ENCODE measurements at places on chromosomes 1 and 21.
A peak's percentile ranks its signal among the peaks of the same experiment; 100 is the strongest.

GRCh38 chr1:165645654-165646366, 14.8 kb downstream of the MGST3 start:
- DNase-seq: peak; percentile 32

DNA sequence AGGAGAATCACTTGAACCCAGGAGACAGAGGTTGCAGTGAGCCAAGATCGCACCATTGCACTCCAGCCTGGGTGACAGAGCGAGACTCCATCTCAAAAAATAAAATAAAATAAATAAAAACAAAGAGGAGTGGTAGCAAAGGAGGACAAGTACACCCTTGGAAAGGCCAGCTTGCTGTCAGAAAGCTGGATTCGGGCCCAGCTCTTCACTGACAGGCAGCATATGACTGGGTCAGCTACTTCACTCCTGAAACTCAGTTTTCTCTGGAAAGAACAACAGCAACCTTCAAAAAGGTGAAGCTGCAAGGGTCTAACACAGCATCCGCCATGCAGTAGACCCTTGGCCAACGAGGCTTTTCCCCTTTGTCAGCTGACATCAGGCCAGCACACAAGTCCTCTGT, 156.0 kb upstream of the TIAM1 start:
- no peak for DNase-seq

DNA sequence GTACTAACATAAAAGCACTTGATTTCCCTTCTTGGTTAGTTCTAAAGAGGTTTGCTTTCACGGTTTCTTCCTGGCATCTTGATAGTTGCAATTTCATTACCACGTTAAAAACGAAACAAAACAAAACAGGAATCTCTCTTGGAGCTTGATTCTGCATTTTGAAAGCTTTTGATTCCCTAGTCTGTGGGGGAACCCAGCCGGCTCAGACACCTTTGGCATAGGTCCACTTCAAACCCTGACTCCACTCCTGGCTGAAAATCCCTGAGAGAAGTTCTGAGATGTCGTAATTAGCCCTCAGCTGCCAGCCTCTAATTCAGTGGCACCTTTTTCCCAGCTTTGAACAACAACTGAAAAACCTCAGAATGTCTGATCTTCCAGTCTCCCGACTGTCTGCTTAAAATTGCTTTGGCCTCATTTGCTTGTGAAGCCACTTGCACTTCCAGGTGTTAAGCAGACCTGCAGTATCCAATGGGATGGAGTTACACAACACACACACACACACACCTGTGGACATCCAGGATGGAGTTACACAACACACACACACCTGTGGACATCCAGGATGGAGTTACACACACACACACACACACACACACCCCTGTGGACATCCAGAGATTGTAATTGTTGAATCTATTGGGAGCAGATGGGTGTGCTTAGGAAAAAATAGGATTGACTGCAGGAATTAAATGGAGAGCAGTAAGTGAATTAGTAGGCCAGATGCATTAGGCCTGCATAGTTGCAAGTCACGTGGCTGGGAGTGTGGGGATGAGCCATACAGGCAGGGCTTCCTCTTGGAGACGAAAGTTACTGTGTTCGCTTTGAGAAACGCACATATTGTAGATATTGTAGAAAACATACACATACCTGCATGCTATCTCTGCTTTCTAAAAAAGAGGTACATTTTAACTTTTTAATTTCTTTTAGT, 285.6 kb upstream of the FMN2 start:
- no peak for DNase-seq

DNA sequence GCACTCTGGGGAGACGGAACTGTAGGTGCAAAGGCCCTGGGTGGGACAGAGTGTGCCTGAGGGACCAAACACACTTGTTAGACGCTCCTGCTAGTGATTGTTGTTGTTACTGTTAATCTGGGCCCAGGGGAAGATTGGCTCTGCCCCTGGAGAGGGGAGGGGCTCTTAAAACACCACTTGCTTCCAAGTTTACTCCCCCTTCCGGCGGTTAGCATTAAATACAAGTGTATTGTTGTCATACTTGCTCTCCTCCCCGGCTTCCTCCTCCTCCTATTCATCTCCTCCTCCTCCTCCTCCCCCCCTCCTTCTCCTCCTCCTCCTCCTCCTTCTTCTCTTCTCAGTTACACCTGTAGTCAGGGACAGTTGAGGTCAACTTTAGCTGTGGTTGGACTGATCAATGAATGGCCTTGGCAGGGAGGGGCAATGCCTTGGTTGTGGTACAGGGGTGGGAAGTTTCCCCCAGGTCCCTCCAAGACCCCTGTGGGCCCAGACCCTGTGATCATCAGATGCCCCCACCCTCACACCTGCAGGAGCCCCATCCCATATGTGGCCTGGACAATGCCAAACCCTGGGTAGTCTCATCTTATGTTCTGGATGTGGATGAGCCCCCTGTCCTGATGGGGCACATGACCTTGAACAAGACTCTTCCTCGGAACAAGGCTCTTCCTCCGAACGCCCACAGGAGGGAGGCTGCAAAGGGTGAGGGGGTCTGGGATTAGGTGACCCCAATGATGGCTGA, 217.3 kb downstream of the PTPRU start:
- DNase-seq: no peak

GRCh38 chr1:173201969-173202368, 5.2 kb downstream of the TNFSF4 start:
- DNase-seq: no peak

DNA sequence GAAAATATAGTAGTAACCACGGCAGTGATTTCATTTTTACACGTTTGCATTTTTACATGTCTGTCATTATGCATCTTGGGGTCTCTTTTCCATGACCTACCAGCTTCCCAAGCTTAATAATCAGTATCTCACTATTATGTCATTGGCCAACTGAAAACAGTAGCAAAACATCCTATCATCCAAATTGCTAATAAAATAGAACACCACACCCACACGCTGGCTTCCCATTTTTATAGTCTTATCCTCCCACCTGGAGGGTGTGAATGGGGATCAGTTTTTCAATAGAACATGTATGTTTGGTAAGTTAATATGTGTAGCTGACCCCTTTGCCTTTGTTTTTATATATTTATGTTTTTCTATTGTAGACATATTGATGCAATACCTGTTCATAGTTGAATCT, 11.8 kb downstream of the TFF3 start:
- no peak for DNase-seq

DNA sequence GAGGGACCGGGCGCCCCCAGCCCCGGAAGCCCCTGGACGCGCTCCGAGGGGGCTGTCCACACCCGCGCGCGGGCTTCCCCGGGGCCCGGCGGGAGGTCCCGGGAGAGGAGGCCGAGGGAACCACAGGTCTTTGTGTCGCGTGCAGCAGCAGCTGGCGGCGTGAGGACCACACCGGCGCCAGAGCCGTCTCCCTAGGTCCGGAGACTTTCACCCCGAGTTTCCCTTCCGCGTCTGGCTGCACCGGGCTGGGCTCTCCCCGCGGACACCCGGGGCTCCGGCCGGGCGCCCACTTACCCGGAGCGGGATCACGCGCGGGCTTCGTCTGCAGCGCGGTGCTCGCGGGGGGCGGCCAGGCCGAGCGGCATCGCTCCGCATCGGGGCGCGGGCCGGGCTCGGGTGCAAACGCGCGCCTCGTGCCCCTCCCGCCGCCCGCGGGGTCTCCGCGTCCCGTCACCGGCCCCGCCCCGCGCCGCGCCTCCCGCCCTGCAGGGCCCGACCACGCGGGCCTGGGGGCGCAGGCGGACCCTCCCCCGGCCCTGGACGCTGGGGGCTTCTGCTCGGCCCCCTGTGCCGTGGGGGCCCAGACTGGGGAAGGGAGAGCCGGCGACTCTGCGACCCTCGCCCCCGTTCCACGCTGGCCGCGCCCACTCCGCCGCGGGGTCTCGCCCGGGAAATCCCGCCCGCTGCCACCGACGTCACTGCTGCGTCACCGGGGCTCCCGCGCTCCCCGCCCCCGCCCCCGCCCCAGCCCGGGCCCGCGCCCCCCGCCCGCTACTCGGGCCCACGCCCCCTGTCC, at the start of gene GNG4:
TSS of gene GNG4 (minus strand) at position 417 of the 796 bp plus-strand sequence. CDS start 65,946 bp downstream, outside the sequence.
- no peak for DNase-seq

- DNase-seq: no peak
These were observed 250.2 kb downstream of the NPHP4 start for GRCh38 chr1:5742032-5742431.

DNA sequence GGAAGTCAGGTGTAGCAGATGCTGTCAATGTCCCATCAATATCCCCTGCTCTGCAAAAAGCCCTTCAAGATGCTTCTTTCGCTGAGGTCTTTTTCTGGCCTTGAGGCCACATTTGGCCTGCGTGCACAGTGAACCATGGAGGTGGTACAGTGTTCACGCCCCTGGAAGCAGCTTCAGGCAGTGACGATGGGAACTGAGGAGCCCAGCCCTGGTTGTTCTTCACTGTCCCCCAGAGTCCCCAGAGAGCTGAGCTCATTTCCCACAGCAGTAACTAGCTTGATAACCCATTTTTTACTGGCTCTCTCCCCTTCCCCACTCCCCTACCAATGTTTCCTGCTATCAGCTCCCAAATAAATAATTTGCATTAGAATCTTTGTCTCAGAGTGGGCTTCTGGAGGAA, 76.5 kb downstream of the OLIG1 start:
- no peak for DNase-seq

- no peak for DNase-seq
These were observed 19.1 kb downstream of the AJAP1 start for GRCh38 chr1:4673494-4673893.

DNA sequence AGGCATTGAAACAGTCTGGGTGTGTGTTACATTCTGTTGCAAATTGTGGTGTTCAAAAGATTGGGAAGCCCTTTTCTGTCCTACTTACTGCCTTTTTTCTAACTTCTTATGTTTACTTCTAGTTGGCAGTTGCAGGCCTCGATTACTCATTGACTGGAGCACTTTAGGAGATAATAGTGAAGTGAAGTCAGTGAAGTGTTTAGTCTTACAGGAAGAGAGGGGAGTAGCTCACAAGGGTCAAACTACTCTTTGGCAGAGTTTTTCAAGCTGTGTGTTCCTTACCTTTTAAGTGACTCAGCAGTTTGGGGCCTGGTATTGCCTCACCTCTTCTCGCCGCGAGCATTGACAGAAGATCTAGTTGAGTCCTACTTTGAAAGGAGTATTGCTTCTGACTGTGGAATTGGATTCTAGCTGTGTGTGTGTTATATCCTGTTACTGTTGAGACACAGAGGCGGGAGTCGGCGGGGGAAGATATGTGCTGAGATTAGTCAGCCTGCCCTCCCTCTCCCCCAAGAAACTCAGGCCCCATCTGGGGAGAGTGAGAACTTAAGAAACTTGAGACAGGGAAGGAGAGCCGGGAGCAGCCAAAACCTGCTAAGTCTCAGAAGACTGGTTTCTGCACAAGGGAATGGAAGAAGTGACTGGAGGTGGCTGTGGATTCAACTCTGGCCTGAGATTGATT, 19.3 kb downstream of the AHCYL1 start:
- DNase-seq: peak; percentile 81

DNA sequence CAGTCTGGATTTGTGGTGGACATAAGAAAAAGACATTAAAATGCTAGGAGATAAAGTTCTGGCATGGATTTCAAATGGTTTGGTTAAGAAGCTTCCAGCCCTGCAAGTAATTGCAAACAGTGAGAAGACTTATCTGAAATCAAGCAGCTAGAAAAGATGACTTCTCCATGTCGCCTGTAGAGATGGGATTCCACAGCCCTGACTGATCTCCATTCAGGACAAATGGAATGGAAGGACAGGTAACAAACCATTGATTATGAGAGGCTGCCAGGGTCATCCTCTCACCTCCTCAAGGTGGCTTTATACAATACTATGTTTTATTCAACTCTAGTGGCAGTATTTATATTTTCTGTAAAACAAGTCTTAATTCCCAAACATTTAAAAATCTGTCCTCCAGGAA, 237.9 kb downstream of the HLX start:
- DNase-seq: no peak

- DNase-seq: no peak
These were observed 17.8 kb downstream of the TMEM51 start for GRCh38 chr1:15171271-15171908.

DNA sequence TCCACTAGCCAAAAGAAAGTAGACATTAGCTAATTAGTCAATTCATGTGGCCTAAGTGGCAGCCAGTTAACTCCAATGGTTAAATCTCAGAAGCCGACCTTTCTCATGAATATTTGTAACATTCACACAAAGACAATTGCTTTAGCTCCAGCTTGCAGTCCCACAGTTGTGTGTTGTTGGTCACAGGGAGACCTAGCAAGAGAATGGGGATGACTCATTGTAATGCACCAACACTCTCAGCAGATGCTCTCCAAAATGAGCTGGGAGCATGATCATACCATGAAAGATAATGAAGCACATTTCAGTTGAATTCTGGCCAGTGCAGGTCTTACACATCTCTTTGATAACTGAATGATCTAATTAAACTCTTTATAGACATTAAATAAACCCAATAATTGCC, 160.4 kb downstream of the HLX start:
- DNase-seq: no peak

DNA sequence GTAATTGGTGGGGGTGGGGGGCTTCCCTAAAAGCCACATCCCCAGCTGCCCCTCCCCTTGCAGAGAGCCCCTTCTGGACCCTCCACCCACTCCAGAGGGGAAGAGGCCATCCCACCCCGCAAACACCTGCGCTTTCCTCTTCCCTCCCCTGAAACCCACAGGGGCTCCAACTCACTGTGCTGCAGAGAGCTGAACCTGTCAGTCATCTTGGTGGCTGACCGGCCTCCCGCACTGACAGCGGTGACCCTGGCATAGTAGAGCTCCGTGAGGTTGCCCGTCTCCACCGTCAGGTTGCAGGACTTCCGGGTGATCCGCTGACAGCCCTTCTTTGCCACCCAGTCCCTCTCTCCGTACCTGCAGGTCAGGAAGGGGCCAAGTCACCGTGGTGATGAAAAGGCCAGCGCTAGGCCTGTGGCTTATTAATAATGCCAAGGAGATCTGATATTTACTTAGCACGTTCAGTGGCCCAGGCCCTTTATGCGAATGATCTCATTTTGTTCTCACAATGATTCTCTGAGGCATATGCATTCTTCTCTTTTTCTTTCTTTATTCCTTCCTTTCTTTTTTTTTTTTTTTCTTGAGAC, 5.9 kb downstream of the IL22RA1 start:
- no peak for DNase-seq

DNA sequence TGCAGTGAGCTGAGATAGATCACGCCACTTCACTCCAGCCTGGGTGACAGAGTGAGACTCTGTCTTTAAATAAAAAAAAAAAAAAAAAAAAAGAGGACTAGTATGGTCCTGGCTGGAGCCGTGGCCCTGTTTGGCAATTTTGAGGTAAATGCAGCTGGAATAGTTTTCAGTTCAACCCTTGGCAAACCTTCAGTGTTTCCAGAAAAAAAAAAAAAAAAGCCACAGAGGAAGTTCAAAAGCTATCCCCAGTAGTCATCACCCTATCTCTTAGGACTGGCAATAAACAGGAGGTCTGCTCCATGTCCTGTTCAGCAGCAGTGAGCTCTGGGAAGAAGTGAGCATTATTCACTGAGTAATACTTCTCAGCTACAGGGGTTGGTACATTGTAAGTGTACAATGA, 56.8 kb upstream of the ERRFI1 start:
- no peak for DNase-seq
